Aorta (tissue), 5 donors: ENCODE measurements at places on chromosomes 16 and 17. TPM values are rescaled to one million over a fixed set of nuclear protein-coding genes. Genes with fewer than 3 reads are reported as not detected.

GRCh38 chr17:8997994-8998628 lies 23.2 kb upstream of the NTN1 start:
- DNase-seq = peak; percentile 85

ZP2 gene
- not detected for total RNA-seq

C17orf107 gene
- total RNA-seq = 2.5 TPM

DNA sequence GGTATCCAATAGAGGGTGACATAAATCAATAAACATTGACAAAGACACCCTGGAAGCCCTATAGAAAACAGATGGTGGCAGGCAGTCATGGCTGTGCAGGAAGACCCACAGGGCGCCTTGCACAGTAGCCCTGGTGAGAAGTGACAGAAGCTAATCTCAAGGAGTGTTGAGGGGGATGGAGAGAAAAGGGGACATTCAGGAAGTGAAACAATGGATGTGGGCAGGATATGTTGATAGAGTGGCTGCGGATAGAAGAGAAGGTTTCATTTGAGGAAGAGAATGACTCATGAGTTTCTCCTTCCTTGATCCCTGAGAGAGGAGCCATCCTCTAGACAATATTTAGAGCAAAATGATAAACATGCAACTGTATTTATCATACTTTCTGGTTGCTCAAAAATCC lies 468.8 kb upstream of the HSBP1 start:
- DNase-seq = no peak

ABCA10 gene
- total RNA-seq = 137 TPM

MYOCD gene
- total RNA-seq = 91.6 TPM

GRCh38 chr16:57470711-57471110 lies 8.2 kb downstream of the POLR2C start:
- DNase-seq = no peak

- DNase-seq = no peak
Observed at GRCh38 chr16:73010150-73010676, 37.7 kb downstream of the ZFHX3 start.

DNA sequence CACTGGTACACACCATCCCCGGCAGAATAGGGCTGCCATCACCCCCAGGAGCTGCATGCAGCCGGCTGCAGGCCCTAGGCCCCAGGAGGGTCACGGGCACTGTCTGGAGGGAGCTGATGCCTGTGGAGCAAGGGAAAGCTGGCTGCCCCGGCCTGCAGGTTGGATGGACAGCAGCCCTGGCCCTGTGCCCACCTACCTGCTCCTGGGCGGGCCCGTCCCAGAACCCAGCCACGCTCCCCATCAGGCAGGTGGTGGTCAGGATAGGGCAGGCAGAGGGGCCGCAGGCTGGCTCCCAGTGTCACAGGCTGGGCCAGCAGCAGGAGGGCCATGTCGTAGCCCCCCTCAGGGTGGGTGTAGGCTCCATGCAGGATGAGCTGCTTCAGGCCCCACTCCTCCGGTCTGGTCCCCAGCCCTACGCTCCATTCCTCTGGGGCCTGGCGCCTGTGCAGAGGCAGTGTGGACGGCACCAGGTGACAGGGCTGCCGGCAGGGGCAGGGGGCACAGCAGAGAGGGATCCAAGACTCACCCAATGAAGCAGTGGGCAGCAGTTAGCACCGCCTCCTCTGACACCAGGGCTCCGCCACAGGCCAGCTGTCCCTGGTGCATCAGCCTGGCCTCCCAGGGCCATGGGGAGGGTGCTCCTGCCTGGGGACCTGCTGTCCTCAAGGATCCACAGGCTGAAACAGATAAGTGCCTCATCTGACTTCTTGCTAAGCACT lies 4.0 kb downstream of the PRSS53 start:
- DNase-seq = no peak

GRCh38 chr17:79272220-79272619 lies 197.6 kb downstream of the ENGASE start:
- DNase-seq = no peak

CCL5 gene
- 6.7 TPM for total RNA-seq

- DNase-seq = no peak
Observed at GRCh38 chr16:16007743-16008111, 58.3 kb downstream of the ABCC1 start.

GRCh38 chr16:11107780-11108465 lies 148.1 kb downstream of the SOCS1 start:
- peak; percentile 67 for DNase-seq

DNA sequence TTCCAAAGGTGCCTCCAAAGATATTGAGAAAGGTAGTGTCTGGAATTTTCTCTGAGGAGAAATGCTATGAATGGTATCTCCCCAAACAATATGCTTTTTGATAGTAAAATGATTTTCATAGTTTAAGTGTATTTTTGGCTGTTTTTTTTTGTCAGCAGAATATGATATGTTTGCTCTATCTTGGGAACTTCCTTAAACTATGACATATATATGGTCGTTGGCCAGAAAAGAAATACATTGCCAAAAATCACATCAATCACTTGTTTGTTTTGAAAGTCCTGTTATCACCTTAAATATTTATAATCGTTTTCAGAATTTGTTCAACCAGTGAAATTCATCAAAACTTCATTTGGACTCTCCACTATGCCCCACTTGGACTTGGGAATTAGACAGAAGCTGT lies 816.9 kb downstream of the CDH11 start:
- no peak for DNase-seq

DNA sequence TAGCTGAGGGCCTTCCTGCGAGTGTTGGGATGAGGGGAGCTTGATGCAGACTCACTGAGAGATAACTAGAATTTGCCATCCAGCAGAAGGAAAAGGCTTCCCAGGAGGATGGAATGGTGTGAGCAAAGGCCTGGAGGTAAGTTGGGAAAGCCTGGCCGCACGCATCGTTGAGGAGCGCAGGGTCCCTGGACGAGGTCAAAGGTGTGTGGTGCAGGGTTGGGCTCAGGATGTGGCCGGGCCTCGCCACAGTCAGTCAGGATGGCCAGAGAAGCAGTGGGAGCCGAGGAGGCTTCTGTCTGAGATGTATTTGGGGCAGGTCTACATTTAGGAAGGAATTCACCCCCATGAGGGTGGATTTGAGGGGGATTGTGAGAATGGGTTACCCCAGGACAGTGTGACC lies 16.4 kb downstream of the DRC3 start:
- no peak for DNase-seq

BCL6B gene
- total RNA-seq = 16.4 TPM

PTX4 gene
- total RNA-seq = 0.26 TPM

DNA sequence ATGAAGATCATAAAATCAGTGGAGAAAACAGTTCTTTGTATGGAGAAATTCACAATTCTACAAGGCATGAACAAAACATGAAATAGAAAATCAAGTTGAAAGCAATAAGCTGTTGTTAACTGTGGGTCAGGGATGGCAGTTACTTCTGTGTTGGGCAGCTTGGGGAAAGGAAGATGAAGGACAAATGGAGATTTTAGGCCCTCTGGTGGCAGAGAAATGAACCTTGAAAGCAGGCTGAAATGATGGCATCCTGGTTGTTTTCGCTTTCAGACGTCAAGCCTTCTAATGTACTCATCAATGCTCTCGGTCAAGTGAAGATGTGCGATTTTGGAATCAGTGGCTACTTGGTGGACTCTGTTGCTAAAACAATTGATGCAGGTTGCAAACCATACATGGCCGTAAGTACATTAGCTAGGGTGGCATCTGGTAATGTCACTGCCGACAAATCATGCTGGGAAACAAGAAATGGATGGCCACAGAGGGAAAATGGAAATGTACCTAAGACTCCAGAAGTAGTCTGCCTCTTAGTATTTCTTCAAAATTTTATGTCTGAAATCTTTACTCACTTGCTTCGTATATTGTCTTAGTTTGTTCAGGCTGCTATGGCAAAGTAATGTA lies 108.9 kb downstream of the MAP2K6 start:
- no peak for DNase-seq

DNA sequence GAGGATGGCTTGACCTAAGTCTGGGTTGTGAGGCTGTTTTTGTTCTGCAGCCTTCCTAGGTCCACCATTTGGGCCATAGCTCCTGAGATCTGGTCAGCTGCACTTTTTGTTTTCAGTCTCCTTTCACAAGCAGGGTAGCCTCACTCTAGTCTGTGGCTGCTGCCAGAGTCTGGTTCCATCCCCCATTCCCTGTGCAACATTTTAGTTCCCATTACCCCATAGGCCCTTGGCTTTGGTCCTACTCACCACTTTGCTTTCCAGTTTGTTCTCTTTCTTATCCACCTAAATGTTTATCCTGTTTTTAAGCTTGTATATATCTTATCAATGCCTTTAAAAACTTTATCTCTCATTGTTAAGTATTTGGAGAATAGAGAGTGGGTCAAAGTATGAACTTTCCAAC lies 6.5 kb upstream of the XYLT2 start:
- peak; percentile 0 for DNase-seq

DNA sequence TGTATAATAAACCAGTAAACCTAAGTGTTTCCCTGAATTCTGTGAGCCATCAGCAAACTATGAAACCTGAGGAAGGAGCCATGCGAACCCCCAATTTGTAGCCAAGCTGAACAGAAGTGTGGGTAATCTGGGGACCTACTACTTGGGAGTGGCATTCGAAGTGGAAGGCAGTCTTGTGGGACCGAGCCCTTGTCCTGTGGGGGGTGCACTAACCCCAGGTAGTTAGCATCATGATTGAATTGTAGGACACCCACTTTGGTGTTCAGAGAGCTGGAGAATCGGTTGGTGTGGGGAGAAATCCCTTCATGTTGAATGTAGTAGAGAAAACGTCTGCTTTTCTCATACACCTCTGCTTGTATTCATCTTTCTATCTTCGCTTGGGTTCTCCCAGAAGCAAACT lies 79.7 kb upstream of the CPHXL start:
- DNase-seq = no peak

GRCh38 chr17:79930877-79931816 lies 91.9 kb upstream of the CBX4 start:
- no peak for DNase-seq

RGS11 gene
- 3.3 TPM for total RNA-seq

DNA sequence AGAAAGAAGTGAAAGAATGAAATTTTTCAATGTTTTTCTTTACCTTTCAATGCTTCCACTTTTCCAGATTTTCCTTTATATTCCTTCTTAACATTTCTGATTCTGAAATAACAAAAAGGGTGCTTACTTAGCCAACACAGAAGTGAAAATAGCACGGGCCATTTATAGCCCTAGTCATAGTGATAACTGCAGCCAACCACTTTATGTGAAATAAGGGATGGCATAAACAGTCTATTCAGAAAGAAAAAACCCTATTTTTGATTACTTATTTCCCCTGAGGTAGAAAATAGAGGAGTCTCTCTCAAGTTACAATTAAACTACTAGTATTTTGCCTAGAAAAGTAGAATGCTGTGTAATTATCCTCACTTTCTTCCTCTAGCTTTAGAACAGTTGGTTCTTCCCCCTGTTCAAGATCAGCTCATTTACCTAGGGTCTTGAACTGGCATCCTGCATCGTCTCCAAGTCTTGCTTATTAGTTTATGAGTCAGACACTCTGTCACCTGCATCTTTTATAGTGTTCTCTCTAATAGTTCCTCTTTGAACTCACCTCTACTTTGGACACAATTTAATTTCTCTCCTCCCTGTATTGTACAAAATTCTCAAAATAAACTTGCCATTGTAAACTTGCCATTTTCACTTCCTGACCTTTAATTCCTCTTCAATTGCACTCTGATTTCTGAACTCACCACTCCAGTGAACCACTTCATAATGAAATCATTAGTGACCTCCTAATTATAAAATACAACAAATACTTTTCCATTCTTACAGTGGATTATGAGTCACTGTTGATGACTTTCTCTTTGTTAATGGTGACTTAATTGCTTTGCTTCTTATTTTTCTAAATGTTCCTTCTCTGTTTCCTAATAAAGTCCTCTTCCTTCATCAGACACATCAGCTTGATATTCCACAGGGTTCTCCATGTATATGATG lies 23.6 kb downstream of the ABCA6 start:
- DNase-seq = no peak

GRCh38 chr17:81028506-81028858 lies 6.5 kb upstream of the BAIAP2 start:
- DNase-seq = no peak

DNA sequence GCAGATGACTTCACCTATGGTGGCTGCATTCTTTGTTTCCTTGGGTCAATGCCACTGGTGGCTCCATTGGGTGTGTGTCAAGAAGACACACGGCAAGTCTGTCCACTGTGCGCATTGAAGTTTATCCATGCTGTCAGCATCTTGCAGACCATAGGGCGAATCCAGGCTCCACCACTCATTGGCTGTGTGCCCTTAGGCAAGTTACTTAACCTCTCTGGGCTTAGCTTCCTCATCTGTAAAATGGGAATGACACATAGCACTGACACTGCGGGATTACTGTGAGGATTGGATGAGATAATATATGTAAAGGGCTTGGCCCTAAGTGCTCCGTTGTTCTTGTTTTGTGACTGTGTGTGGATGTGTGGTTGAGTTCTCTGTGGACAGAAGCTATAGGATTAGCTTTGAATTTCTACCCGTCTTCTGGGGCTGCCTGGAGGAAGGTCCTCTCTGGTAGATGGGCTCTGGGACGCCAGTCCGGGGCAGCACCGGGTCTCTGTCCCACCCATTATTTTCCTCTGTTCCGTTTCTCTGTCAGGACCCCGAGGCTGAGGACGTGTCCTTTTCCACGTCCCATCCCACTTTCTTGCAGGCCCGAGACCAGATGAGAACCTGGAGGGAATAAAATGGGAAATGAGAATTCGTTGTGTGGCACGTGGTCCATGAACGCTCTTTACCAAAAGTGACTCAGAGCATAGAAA lies 178.4 kb downstream of the IRF8 start:
- DNase-seq = peak; percentile 30

MYH13 gene
- not detected for total RNA-seq

GRCh38 chr16:4511441-4512082 lies 27.0 kb downstream of the CDIP1 start:
- peak; percentile 77 for DNase-seq

- peak; percentile 84 for DNase-seq
Observed at GRCh38 chr17:12627177-12627629, 38.5 kb upstream of the MYOCD start.

CSF3 gene
- total RNA-seq = 0.39 TPM

DNA sequence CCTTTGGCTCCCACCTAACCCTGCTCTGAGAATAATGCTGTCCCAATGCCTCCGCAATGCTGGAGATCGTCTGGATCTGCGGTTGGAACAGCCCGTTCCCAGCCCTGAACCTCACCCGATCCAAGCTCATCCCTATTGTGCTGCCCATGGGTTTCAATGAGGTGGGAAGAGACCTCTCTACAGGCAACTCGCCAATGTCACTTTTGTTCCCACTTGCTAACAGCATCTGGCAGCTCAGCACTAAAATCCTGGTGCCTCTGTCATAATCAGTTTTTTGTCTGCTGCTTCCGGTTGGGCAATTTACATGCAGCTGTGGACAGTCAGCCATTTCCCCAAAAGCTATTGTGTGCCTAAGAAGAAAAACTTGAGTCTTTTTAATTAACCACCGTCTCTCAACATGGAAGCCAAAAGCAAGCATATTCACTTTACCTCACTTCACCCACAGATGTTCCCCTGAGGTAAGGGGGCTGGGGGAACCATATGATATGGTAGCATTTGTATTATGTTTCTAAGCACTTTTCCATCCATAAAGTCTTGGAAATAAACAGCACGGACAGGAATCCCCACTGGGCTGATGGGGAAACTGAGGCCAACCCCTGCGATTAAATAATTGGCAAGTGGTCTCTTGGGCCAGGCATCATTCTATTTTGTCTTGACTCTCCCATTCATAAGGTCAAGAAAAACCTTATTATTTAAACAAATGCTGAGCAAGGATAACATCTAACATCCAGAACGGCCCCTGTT lies 159.2 kb upstream of the CDH5 start:
- DNase-seq = no peak
